NCI-H1048 (cell line): ENCODE measurements at places on chromosomes 2 and 18.

DNA sequence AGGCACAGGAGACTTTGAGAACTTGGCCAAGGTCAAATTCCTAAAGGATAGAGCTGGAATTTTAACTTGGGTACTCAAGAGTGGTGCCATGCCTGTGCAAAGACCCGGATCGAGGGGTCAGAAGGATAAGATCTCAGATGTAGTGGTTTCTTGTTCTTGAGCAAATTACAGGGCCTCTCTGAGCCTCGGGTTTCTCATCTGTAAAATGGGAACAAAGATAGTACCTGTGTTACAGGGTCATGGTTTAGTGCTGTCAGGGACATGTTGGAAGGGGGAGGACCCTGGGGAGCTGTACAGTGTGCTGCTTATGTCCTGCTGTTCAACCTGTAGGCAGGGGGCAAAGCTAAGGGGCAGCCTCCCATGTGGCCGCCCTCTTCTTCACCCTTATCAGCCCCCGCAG is 173.5 kb upstream of the HAAO start:
- no peak for DNase-seq

GRCh38 chr2:31333527-31334183 is 80.9 kb downstream of the XDH start:
- DNase-seq = no peak

DNA sequence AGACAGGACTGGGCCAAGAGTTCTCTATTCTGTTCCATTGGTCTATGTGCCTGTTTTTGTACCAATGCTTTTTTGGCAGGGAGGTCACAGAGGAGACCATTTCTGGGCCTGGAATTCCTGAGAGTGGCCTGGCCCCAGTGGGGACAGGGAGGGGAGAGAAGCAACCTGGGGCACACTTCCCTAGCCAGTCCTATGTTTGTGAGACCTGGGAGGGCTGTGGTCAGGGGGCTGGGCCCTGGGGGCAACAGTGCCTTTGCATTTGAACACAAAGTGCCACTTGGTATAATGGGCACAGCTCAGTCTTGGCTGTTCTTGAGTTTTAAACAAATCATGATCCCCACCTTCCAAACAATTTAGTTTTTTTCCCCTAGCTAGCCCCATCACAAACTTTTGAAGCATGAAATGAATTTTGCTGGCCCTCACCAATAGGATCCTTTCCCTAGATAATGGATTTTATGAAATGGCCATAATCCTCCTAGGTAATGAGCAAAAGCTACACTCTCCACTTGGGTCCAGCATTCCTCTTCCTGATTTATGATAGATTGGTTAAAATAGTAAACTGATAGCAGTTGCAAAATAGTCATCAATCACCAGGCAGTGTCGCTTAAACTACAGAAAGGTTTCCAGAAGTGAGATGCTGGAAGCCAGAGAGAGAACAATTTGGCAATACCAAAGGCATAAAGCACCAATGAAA is 133.5 kb downstream of the GLI2 start:
- no peak for DNase-seq

- DNase-seq = no peak
These were observed 19.4 kb downstream of the ACKR3 start for GRCh38 chr2:236588932-236589592.

DNA sequence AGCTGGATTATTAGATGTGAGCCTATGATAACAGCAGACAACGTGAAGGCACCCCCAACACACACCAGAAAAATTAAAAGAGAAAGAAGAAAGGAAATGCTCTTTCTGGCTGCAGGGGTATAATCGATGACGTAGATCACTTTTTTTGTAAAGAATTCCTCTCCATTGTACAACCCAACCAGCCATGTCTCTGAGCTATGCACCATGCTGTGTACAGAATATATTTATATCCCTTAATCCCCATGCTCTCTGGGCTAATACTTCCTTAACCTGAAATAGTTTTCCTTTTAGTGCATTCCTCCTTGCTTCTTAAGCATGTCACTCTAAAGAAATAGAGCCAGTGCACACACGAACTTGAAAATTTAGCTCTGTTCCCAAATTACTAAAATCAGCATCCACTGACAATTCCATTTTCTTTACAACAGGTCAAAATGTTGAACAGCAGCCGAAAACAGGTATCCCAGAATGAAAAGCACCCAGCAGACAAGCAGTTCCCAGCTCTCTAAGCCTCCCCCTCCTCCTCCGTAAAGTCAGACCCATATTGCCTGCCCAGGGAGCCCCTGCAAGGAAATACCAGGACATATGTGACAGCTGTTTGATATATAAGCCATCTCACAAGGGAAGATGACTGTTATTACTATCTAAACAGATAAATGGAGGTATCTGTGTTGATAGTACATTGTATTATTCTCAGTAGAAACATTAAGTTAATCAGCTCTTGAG is 247.4 kb upstream of the RAB6C start:
- no peak for DNase-seq

DNA sequence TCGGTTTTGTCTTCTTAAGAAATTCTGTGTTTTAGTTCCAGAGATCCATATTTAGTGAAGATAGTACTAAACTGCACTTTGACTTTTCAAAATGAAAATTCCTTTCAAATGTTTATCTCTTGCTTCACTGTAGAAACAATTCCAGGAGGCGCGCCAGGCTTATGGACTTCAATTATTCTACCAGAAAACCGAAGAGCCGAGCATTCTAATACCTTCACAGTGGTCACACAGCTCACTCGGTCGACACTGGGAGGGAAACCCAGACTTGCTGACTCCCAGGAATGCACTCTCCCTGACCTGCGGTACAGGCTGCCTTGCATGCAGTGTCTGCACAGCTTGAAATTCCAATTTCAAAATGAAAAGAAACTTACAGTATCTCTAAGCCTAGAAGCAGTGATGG is 119.9 kb upstream of the PIEZO2 start:
- DNase-seq = no peak

DNA sequence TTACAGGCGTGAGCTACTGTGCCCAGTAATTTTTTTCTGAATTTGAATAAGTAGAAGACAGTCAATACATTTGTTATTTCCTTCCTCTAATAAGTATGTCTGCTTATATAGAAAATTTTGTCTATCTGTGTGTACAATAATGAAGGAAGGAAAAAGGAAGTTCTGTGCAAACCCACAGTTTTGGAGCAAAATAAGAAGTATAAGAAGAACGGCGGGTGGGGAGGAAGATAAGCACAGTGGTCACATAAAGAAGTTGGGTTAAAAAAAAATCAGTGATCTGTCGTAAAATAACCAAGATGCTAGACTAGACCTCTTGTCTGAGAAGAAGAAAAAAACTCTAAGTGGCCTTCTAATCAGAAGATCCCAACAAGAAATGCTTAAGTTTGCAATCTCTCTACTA is 20.2 kb downstream of the MGAT4A start:
- DNase-seq = no peak
